Stimulated activated CD4-positive, alpha-beta T cell treated with anti-CD3 and anti-CD28 coated beads, Interleukin-2, amount 100 ng/mL, for 48 hours (primary cell): ENCODE measurements at places on chromosomes 2 and 18.

- no peak for DNase-seq
Observed at GRCh38 chr2:217220228-217221013, 360.6 kb upstream of the TNP1 start.

DNA sequence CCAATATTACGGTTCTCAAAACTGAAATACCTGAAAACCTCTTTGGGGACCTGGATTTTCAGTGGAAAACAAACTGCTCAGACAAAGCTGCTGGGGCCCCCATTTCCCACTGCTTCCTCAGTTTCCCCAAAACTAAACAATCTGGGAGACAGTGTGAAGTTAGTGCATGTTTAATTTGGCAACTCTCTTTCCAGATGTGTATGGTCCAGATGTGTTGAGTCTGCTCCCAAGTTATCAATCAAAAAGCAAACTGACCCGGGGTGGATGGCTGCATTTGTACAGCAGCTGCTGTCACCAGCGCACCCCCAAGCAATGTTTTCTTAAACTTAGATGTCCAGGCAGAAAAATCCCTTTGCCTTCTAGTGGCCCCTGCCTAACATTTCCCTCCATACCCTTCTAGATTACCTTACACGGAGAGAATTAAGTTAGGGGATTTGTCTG is 136.9 kb downstream of the COPS8 start:
- DNase-seq = no peak

- no peak for DNase-seq
Observed at GRCh38 chr2:150081775-150082481, 405.5 kb downstream of the RND3 start.

DNA sequence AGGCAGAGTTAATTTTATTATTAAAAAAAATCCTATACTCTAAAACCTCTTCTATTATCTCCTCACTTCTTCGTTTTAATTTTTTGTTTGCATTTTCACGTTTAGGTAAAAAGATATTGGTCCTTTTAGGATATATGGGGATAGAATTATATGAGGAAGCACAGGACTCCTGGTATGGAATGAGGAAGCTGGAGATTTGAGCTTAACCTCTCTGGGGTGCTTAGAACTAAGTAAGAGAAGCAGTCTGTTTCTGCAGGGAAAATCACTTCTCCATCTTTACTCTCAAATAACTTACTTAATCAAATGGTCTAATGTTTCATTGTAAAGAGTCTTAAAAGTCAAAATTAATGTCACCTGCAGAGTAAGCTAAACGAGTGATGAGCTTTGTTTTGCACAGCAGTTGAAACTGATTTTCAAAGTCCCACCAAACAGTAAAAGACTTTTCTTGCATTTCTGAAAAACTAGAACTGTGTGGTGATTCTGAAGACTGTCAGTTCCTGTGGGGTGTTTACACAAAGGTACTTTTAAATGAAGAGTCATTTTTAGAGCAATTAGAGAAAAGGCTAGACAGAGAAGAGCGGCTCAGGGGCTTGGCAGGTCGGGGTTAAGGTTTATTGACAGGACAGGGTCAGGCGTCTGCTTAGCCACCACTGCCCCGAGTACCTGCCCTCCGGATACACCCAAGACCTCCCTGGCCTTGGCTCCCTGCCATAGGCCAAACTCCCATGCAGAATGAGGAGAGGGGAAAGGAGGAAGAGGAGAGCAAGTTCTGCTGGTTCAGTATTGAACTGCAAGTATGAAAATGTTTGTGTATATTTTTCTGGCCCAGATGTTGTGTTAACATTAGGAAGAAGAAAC is 21.6 kb downstream of the METAP1D start:
- no peak for DNase-seq

GRCh38 chr2:173741759-173742158 is 223.4 kb downstream of the SP3 start:
- DNase-seq = no peak

DNA sequence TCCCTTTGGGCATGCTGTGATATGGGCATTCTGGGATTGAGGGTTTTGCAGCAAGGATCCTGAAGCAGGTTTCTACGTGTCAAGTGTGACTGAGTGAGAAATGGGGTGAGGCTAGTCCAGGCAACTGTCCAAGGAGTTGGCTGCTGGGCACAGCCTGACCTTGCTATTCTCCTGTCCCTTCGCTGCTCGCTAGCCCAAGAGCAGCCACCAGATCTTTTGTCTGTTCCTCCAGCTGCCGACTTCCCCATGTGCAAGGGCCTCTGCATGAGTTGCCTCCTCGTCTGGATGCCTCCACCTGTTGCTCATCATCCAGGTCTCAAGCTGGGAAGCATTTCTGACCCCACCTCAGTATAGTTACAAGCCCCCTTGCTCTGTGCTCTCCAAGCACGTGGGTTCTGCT is 71.1 kb downstream of the DYSF start:
- DNase-seq = no peak

- DNase-seq = no peak
Observed at GRCh38 chr2:86025229-86025820, 80.4 kb downstream of the POLR1A start.

DNA sequence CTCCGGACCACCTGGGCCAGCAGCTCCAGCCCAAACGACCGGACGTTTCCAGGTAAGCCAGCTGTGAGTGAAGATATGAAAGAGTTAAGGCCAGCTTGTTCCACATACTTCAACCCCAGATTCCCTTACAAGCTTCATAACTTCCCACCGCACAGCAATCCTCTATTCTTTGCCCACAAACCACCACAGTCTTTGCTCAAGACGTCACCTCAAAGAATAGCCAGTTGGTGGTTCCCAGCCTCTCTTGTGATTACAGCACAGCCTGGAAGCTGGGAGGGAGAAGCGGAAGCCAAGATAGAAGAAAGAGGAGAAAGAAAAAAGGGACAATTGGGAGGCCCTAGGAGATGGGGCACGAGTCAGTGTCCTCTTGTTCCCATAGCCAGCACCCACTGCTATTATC is 70.6 kb downstream of the NRP2 start:
- DNase-seq = no peak

- DNase-seq = no peak
Observed at GRCh38 chr2:126881591-126881990, 17.1 kb upstream of the TEX51 start.

DNA sequence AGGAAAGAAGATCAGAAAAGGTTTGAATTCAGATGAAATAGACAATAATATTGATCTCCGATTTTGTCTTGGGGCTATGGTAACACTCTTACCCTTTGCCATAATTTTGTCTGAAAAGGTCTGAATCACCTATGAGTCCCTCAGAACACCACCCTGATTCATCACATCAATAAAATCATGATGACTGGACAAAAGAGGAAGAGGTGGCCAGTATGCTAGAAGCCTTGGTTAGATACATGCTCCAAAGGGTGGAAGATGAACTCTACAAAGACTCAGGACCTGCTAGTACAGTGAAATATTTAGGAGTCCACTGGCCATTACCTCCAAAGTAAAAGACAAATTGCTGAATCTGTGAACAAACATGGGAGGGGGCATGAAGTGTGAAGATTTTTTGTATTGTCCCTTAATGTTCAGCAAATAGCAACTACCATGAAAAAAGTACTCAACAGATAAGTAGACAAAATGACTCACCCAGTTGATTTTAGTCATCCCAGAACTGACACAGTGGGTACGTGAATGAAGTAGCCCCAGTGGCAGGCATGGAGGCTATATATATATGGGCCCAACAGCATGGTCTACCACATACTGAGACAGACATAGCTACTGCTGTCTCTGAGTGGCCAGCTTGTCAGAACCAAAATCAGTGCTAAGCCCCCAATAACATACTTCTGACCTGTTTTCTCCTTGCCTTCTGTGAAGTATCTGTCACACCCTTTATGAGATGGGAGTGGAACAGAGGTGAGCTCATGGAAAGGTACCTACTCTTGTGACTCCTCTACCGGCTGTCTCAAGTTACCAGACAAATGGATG is 36.5 kb upstream of the GLS start:
- DNase-seq = peak; percentile 54

- DNase-seq = no peak
Observed at GRCh38 chr2:27828305-27828704, 56.8 kb downstream of the MRPL33 start.

DNA sequence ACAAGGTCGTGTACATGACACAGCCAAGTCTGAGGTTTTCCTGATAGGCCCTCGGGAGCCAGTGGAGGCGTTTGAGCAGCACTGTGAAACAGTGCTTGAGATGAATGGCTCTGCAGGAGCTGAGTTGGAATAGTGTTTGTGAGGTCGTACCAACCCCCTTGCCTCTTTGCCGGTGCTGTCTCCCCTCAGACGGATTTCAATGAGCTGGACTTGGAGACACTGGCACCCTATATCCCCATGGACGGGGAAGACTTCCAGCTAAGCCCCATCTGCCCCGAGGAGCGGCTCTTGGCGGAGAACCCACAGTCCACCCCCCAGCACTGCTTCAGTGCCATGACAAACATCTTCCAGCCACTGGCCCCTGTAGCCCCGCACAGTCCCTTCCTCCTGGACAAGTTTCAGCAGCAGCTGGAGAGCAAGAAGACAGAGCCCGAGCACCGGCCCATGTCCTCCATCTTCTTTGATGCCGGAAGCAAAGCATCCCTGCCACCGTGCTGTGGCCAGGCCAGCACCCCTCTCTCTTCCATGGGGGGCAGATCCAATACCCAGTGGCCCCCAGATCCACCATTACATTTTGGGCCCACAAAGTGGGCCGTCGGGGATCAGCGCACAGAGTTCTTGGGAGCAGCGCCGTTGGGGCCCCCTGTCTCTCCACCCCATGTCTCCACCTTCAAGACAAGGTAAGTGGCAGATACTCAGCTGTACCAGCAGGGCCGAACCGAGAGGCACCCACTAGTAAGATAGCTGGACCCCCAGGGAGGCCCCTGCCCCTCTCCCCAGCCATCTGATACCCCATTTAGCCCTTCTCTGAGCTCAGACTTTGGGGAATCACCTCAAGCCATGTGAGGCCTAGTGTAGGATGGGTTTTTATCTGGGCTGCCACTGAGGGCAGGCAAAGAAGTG is 83.1 kb downstream of the EPAS1 start:
- no peak for DNase-seq

DNA sequence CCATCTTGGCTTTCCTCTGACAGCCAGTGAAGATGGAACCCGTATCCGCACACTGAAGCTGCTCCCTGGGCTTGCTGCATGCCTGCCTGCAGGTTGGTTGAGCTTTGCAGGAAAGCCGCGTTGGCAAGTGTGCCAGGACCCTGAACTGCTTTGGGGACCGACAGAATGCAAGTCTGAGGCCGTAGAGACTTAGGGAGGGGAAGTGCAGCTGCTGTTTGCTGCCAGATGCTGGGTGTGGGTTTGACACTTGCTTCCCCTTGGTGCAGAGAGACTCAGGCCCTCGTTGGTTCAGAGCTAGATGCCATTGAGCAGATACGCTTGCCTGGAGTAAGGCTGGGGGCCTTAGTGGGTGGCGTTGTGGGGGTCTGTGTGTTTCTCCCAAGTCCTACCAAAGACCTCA is 13.1 kb upstream of the PHLPP1 start:
- no peak for DNase-seq

GRCh38 chr2:197209246-197209645 is 101.3 kb downstream of the ANKRD44 start:
- DNase-seq = no peak

DNA sequence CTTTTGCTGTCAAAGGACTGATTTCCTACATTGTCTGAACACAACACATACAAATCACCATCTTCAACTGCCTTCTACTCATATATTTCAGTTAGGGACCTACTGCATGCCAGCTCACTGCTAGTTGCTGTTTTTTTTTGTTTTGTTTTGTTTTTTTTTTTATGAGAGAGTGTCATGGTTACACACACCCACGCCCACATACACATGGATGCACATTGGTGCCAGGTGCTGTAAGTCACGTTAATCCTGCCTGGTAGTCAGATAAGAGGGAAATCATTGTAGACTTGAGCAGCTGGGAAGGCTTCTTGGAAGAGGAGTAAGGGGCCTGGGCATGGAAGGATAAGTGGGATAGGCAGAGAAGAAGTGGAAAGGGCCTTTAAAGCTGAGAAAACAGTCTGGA is 209.9 kb downstream of the TDRD15 start:
- no peak for DNase-seq

DNA sequence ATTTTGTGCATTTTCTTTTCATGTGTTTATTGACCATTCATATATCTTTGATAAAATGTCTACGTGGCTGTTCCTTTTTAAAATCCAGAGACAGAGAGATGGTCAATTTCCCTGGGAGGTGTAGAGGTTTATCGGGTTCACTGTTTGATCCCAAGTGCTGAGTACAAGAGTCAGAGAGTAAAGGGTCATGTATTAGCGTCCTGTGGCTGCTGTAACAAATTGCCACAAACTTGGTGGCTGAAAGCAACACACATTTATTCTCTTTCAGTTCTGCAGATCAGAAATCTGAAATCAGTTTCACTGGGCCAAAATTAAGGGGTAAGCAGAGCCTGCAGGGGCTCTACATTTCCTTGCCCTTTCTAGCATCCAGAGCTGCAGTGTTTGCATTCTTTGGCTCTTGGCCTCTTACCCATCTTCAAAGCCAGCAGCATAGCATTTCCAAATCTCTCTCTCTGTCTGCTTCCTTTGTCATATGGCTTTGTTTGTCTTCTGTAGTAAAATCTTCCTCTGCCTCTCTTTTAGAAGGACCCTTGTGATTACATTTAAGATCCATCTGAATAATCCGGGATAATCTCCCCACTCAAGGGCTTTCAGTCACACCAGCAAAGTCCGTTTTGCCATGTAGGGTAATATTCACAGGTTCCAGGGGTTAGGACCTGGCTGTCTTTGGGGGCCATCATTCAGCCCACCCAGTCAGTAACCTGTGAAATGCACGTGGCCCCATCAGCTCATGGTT is 49.9 kb downstream of the TMEM17 start:
- DNase-seq = no peak

DNA sequence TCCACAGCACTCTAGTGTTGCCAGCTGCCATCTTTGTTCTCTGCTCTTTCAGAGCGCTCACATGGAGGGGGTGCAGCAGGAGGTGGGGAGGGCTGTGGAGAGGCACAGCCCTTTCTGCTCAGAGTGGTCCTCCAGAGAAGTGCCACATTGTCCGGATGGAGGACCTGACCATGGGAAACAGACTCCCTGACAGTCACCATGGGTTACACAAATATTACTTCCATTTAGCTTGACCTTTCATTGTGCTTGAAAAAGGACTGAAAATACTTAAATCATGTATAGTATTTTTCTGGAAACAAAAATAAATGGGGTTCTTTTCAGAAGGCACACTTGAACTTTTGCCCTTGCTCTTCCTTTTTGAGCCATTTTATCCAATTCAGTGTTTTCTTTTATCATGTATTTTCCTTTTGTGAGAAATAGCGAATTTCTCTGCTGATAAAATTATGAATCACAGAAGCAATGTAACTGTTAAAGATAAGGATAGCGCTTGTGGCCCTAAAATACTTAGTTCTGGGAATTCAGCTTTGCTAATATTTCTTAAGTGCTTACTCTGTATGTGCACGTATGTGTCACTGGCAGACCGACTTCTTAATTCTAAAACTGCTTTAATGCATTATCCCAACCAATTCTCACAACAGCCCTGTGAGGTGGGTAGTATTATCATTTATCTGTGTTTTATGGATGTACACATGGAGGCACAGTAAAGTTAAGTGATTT is 34.2 kb downstream of the SPATS2L start:
- DNase-seq = no peak

DNA sequence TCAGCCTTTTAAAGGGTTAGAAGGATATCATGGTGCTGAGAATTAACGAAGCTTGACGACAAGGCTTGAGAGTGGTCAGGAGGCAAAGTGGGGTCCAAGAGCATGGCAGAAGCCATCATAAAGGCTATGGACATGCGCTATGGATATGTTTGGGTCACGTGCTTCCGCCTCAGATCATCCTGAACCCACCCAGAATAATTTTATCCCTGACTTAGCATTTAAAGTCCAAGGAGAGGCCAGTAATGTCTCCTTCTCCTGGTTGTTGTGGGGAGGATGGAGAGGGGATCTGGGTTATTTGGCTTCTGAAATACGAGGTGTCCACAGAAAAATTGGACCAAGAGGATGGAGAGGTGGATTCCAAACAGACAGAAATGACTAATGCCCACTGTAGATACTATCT is 38.8 kb upstream of the RBMS1 start:
- DNase-seq = no peak
